CD8-positive, alpha-beta memory T cell (primary cell): ENCODE measurements at places on chromosomes 12 and 14. TPM values are rescaled to one million over a fixed set of nuclear protein-coding genes. Genes with fewer than 3 reads are reported as not detected.

DNA sequence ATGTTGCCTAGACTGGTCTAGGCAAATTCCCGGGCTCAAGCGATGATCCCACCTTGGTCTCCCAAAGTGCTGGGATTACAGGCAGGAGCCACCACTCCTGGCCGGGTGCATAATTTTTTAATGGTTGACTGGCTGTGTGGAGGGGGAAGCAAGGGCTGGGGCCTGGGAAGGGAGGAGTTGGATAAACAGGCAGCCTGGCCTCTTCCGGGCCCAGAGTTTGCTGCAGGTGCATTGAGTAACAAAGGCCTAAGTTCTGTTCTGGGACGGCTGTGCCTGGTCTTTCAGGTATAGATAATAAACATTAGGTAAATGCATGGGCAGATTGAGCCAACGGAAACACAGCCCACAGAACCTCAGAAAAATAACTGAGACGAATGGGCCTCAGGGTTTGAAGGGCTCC lies 191.3 kb upstream of the TBX3 start:
- H3K27ac ChIP-seq = no peak overlapping the region
- no peaks in the 10 kb centered on the region for H3K27me3 ChIP-seq
- no peak for DNase-seq
- no peaks in the 10 kb centered on the region for H3K36me3 ChIP-seq

GRCh38 chr12:473863-474577 lies 14.3 kb downstream of the B4GALNT3 start:
- no peak for DNase-seq
- H3K4me1 ChIP-seq = no peaks in the 10 kb centered on the region
- no peaks in the 10 kb centered on the region for H3K36me3 ChIP-seq
- H3K27ac ChIP-seq = no peak overlapping the region

GRCh38 chr12:4285070-4285469 lies 11.5 kb downstream of the CCND2 start:
- no peak overlapping the region for H3K27ac ChIP-seq
- H3K4me3 ChIP-seq = no peak overlapping the region
- H3K36me3 ChIP-seq = peaks cover 83% of the 10 kb centered on the region
- no peaks in the 10 kb centered on the region for H3K27me3 ChIP-seq
- peaks cover 42% of the 10 kb centered on the region for H3K4me1 ChIP-seq

DNA sequence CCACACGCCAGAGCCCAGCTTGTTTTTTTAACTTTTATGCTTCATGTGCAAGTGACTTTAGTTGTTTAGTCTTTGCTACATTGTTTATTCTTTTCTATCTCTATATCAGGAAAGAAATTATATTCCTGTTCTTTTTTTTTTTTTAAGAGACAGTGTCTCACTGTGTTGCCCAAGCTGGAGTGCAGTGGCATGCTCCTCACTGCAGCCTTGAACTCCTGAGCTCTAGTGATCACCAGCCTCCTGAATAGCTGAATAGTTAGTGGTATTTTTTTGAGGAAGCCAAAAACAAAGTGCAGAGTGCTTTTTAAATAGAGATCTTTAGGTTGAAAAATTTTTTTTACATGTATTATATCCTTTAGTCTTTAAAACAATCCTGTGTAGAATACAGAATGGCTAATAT lies 58.2 kb downstream of the ETNK1 start:
- no peak overlapping the region for H3K27ac ChIP-seq
- no peak overlapping the region for H3K4me3 ChIP-seq
- H3K4me1 ChIP-seq = peaks cover 3% of the 10 kb centered on the region
- H3K36me3 ChIP-seq = no peaks in the 10 kb centered on the region

GRCh38 chr12:116459916-116460663 lies 99.1 kb upstream of the MAP1LC3B2 start:
- no peak for DNase-seq
- no peaks in the 10 kb centered on the region for H3K36me3 ChIP-seq
- no peak overlapping the region for H3K27ac ChIP-seq

GRCh38 chr12:103832048-103832997 lies 8.7 kb downstream of the NT5DC3 start:
- H3K36me3 ChIP-seq = no peaks in the 10 kb centered on the region
- no peak for DNase-seq
- no peak overlapping the region for H3K4me3 ChIP-seq

DNA sequence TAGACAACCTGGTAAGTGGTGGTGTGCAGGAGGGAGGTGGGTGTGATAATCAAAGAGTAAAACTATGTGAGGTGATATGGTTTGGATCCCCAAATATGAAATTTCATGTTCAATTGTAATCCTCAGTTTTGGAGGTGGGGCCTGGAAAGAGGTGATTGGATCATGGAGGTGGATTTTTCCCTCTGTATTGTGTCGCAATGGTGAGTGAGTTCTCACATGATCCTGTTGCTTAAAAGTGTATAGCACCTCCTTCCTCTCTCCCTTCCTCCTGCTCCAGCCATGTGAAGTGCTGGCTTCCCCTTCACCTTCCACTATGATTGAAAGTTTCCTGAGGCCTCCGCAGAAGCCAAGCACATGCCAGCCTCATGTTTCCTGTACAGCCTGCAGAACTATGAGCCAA lies 270.2 kb upstream of the FOXG1 start:
- no peak overlapping the region for H3K27ac ChIP-seq
- H3K36me3 ChIP-seq = no peaks in the 10 kb centered on the region
- DNase-seq = no peak
- no peaks in the 10 kb centered on the region for H3K27me3 ChIP-seq
- no peaks in the 10 kb centered on the region for H3K4me1 ChIP-seq
- no peak overlapping the region for H3K4me3 ChIP-seq

GRCh38 chr12:111076611-111077451 lies 156.5 kb upstream of the MYL2 start:
- DNase-seq = no peak
- H3K4me1 ChIP-seq = no peaks in the 10 kb centered on the region
- no peaks in the 10 kb centered on the region for H3K27me3 ChIP-seq
- H3K27ac ChIP-seq = no peak overlapping the region

- no peaks in the 10 kb centered on the region for H3K27me3 ChIP-seq
- no peak overlapping the region for H3K27ac ChIP-seq
- no peaks in the 10 kb centered on the region for H3K36me3 ChIP-seq
- DNase-seq = no peak
- no peaks in the 10 kb centered on the region for H3K4me1 ChIP-seq
- H3K4me3 ChIP-seq = no peak overlapping the region
Observed at GRCh38 chr14:80567905-80568536, 356.7 kb upstream of the DIO2 start.

DNA sequence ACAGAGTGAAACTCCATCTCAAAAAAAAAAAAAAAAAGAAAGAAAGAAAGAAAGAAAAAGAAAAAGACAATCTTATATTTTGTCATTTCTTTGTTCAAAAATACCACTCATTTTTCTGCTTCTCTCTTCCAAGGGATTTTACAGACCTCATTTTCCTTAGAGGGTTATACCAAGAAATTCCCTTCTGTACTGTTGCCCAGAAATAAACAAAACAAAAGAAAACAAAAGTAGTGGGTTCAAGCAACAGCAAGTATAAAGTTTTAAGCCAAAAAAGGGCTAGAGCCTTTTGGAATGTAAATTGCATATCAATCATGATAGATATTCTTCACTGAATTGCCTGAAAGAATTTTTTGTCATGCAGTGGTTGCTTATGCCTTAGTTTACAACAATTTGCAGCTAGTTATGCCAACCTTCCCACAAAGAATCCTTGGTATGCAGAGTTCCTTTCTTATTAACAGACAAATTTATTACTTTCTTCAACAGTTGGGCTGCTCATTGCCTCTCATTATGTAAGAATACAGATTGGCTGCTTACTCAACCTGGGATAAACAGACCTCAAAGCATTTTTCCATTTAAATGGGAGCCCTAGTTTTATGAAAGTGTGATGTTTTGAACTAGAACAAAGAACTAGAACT lies 129.1 kb upstream of the PPFIA2 start:
- no peaks in the 10 kb centered on the region for H3K36me3 ChIP-seq
- no peak for DNase-seq
- no peaks in the 10 kb centered on the region for H3K4me1 ChIP-seq
- H3K4me3 ChIP-seq = no peak overlapping the region
- H3K27me3 ChIP-seq = no peaks in the 10 kb centered on the region

- no peak for DNase-seq
- H3K36me3 ChIP-seq = no peaks in the 10 kb centered on the region
- H3K4me3 ChIP-seq = no peak overlapping the region
- H3K27ac ChIP-seq = no peak overlapping the region
Observed at GRCh38 chr12:49689237-49689636, 18.0 kb downstream of the FMNL3 start.

DNA sequence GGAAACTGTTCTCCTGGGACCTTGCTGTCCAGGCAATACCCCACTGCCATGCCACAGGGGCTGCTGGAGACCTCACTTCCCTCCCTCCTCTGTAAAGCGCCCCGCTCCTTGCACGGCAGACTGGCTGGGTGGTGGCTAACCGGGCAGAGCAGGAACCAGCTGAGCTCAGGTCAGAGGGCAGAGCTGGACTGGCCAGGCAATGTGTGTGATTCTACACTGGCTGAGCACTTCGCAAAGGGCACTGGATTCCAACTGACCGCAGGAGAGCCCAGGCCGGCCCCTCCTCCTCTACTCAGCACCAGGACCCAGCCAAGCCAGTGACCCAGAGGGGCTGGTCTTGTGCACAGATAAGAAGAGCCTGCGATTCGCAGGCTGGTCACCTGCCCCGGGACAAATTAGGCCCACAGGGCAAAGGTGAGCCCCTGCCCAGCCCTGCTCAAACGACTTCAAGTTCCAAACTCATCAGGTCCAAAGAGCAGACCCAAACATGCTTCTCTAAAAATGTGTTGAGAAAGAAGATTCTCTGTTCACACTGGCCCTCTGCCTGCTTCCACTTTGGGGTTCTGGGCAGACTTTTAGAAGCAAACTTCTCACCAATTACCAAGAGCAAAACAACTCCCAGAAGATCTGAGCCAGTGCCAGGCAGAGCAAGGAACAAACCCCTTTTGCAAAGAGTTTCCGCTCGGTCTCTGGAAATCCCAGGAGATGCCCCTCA lies 54.9 kb upstream of the DIO3 start:
- no peaks in the 10 kb centered on the region for H3K36me3 ChIP-seq
- DNase-seq = no peak
- H3K4me3 ChIP-seq = no peak overlapping the region

- peaks cover 15% of the 10 kb centered on the region for H3K4me1 ChIP-seq
- no peak for DNase-seq
- H3K4me3 ChIP-seq = no peak overlapping the region
- H3K36me3 ChIP-seq = no peaks in the 10 kb centered on the region
- no peak overlapping the region for H3K27ac ChIP-seq
Observed at GRCh38 chr12:89768586-89769482, 60.2 kb upstream of the ATP2B1 start.

- H3K27me3 ChIP-seq = no peaks in the 10 kb centered on the region
- no peaks in the 10 kb centered on the region for H3K36me3 ChIP-seq
- H3K27ac ChIP-seq = peak overlapping the region; percentile 1
- H3K4me3 ChIP-seq = no peak overlapping the region
Observed at GRCh38 chr14:102629808-102630350, 37.4 kb downstream of the RCOR1 start.

BCAT1 gene
- 0.58 TPM for polyA plus RNA-seq

KIAA0586 gene
- 19.3 TPM for polyA plus RNA-seq

DAO gene
- not detected for polyA plus RNA-seq

FAR2 gene
- 4.0 TPM for polyA plus RNA-seq

KRT6C gene
- not detected for polyA plus RNA-seq

FLRT2 gene
- not detected for polyA plus RNA-seq

CLEC6A gene
- not detected for polyA plus RNA-seq

TTC5 gene
- 21.5 TPM for polyA plus RNA-seq

KLRG1 gene
- 364 TPM for polyA plus RNA-seq

ENDOU gene
- not detected for polyA plus RNA-seq

COA8 gene
- polyA plus RNA-seq = 64.4 TPM

INHBC gene
- polyA plus RNA-seq = not detected

KRT4 gene
- not detected for polyA plus RNA-seq

TMTC2 gene
- 0.13 TPM for polyA plus RNA-seq

LRP1-AS gene
- polyA plus RNA-seq = not detected

TAS2R30 gene
- not detected for polyA plus RNA-seq

ANKRD33 gene
- not detected for polyA plus RNA-seq
